ENCODE measurements at places on chromosomes 16 and 17.

DNA sequence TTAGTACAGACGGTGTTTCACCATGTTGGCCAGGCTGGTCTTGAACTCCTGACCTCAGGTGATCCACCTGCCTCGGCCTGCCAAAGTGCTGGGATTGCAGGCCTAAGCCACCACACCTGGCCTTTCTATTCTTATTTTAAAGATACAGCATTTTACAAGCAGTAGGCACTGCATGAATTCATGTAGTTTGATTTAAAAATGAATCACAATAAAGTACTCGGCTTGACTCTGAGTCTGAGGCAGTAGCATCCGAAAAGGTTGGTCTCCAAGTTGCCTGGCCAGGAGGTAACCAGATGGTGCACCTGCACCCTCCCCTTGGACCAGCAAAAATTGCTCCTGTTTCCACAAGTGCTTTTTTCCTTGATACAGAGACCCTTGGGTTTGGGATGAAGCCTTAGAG, 35.6 kb downstream of the MAP2K6 start:
- no peak for DNase-seq

- DNase-seq: no peak
Observed at GRCh38 chr17:50190603-50191358, 10.7 kb downstream of the COL1A1 start.

DNA sequence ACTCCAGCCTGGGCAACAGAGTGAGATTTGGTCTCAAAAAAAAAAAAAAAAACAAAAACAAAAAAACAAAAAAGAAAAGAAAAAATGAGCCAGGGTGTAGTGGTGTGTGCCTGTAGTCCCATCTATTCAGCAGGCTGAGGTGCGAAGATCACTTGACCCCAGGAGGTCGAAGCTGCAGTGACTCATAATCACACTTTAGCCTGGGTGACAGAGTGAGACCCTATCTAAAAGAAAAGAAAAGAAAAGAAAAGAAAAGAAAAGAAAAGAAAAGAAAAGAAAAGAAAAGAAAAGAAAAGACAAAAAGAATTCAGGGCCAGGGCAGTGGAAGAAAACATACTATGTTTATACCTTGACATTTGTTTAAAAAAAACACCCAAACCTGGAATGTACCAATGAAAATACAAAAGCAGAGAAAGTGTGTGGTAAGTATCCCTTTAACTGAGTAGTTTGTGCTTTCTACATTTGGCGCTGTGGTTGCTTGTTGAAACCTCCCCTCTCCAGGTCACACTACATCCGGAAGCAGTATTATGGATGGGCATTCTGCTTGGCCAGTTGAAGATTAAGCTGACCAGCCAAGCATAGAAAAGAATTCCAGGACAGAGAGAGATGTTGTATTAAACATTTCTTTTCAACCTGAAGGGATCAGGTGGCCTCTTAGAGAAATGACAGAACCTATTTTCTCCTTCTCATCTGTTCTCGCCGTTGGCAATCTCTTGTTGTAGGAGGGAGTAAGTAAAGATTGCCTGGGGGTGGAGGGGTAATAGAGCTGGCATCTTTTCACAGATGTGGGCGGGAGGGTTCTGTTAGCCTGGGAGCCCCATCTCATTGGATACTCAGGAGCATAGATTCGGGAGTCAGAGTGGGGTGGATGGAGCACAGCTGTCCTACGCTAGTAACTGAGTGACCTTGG, 12.1 kb upstream of the PRKCB start:
- DNase-seq: no peak

DNA sequence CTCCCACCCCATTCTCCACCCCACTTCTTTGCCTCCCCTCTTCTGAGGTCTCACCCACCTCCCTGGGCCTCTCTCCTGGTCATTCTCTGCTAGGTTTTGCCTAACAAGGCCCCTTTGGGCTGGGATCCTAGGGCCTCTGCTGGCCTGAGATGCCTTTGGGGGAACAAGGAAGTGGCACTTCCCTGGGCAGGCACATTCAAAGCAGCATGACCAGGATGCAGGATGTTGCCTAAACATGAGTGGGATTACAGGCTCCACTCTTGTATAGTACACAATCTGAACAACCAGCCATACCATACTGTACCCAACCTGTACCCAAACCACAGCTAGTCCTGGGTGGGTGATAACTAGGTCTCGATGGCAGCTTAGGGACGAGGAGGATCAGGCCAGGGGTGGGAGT, 9.0 kb downstream of the GALK1 start:
- DNase-seq: no peak

DNA sequence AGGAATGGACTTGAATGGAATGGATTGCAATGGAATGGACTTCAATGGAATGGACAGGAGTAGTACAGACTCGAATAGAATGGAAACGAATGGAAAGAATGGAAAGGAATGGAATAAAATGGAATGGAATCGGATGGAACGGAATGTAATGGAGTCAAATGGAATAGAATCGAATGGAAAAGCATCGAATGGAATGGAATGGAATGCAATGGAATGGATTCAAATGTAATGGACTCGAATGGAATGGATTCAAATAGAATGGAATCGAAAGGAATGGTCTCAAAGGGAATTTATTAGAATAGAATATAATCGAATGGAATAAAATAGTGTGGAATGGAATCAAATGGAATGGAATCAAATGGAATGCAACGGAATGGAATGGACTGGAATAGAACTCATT, 484.9 kb upstream of the WSB1 start:
- DNase-seq: no peak

- no peak for DNase-seq
Observed at GRCh38 chr16:87674419-87674818, 72.1 kb downstream of the JPH3 start.

GRCh38 chr17:59067756-59068155, 38.9 kb downstream of the TRIM37 start:
- no peak for DNase-seq

GRCh38 chr16:9077091-9077809, 14.2 kb upstream of the HAPSTR1 start:
- DNase-seq: no peak

DNA sequence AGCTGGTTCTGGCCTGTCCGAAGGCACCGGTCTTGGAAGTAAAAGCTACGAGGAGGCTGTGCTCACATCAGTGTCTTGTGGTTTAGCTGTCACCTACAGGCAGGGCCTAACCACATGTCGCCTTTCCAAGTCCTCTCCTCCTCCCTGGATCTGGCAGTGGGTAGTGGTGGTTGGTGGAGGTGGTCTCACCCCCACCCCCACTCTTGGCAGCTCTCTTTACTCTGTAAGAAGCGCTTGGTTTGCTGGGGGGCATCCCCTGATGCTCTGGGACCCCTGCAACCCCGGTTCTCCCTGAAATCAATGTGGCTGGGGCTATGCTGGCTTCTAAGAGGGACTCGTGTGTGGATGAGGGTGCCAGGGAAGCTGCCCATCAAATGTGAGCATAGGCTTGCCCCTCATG, 68.3 kb downstream of the WIPI1 start:
- DNase-seq: no peak

GRCh38 chr17:72063262-72063661, 57.6 kb upstream of the SOX9 start:
- no peak for DNase-seq

DNA sequence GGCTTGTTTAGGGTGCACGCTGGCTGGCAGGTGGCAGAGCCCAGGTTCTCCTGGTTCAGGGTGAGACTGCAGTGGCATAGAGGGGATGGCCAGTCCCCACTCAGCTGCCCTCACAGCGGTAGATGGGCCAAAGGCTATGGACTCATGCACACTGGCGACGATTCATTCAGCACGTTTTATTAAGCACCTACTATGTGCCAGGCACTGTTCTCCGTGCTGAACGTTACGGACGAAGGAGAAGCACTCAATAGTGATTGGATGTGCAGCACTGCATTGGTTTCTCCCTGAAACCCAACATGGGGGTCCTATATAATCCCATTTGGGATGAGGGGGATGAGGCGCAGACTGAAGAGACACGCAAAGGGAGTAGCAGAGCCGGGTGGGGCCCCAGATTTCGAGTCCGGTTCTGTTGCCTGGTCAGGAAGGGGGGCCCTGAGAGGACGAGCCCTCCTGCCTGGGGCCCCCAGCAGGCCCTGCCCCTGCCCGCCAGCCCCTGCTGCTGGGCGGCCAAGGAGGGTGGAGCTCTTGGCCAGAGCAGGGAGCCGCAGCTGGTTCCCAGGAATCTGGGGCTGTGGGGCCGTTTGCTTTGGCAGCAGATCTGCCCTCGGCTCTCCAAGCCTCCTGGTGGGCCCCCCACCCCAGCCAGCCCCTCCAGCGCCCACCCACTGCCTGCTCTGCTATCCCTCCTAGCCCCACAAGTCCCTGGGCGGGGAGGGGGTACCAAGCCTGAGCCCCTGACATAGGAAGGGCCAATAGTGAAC, 8.8 kb downstream of the GLIS2 start:
- no peak for DNase-seq

DNA sequence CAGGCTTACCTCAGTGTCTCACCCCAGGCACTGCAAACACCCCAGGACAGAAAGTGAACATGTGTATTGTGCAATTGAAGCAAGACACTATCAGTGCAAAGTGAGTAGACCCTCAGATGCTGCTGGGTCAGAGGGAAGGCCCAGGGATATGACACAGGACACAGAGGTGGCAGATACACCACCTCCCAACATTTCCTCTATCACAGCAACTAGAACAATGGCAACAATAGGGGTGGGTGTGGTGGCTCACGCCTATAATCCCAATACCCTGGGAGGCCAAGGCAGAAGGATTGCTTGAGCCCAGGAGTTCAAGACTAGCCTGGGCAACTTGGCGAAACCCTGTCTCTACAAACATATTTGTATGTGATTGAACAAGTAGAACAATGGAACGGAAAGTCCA, 22.5 kb downstream of the MILR1 start:
- DNase-seq: no peak

DNA sequence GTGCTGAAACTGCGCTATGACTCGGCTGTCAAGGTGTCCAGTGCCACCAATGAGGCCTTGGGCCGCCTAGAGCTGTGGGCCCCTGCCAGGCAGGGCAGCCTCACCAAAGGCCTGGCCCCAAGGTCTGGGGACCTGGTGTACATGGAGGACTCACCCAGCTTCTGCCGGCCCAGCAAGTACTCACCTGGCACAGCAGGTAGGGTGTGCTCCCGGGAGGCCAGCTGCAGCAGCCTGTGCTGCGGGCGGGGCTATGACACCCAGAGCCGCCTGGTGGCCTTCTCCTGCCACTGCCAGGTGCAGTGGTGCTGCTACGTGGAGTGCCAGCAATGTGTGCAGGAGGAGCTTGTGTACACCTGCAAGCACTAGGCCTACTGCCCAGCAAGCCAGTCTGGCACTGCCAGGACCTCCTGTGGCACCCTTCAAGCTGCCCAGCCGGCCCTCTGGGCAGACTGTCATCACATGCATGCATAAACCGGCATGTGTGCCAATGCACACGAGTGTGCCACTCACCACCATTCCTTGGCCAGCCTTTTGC, 25.0 kb downstream of the WNT9B start:
- DNase-seq: no peak

Measured in tibial nerve (tissue), 4 donors.